ENCODE measurements at places on chromosomes 12 and 14. TPM values are rescaled to one million over a fixed set of nuclear protein-coding genes. Genes with fewer than 3 reads are reported as not detected.

GRCh38 chr14:92315050-92315805 lies 7.7 kb upstream of the SLC24A4 start:
- H3K36me3 ChIP-seq, result no peaks in the 10 kb centered on the region
- no peak overlapping the region for H3K27ac ChIP-seq
- peaks cover 43% of the 10 kb centered on the region for H3K27me3 ChIP-seq
- H3K4me3 ChIP-seq, result no peak overlapping the region
- DNase-seq, result no peak

DNA sequence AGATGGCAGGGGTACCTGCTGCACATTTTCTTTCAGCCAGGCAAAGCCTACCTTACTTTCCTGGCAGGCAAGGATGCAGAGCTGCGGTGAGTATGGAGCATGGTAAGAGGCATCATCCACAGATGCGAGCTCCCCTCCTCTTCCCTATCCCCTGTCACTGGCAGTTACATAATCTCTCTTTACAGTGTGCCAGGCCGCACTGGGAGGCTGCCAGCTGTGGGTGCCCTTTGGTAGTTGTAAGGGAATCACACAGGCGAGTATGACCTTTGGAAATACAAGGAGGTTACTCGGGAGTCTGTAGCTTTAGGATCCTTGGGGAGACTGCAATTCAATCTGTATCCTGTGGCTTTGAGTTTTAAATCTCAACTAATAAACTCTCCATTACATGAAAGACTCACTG lies 132.5 kb downstream of the KTN1 start:
- H3K4me3 ChIP-seq, result no peak overlapping the region
- no peaks in the 10 kb centered on the region for H3K4me1 ChIP-seq
- 0 out of 2 replicates have a peak, but pooled peaks cover 1% of the 10 kb centered on the region for H3K27me3 ChIP-seq
- no peaks in the 10 kb centered on the region for H3K36me3 ChIP-seq

DNA sequence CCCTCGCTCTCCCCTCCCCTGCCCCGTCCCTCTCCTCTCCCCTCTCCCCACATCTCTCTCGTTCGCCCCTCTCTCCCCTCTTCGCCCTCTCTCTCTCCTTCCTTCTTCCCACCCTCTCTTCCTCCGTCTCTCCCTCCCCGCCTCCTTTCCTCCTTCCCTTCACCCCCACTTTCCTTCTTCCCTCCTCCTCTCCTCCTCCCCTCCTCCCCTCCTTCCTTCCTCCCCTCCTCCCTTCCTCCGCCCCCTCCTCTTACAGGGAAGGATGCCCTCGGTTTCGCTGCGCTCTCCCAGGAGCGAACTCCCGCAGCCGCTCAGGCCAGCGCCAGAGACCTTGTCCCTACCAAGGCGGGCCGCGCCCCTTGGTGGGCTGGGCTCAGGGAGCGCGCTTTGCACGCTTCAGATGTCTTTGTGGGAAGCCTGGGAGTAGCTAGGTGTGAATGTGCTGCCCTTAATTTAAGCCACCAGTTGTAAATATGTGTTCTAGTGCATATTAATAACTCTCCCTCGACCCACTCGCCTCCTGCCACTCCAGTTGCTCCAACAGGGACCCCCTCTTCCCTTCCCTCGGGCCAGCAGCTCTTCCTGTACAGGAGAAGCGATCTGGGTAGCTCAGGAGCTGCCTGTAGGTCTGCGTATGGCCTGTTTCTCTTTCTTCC lies 13.3 kb upstream of the MAP3K9 start:
- peak overlapping the region; percentile 58 for H3K4me3 ChIP-seq
- no peaks in the 10 kb centered on the region for H3K36me3 ChIP-seq
- no peak for DNase-seq
- no peak overlapping the region for H3K27ac ChIP-seq

DNA sequence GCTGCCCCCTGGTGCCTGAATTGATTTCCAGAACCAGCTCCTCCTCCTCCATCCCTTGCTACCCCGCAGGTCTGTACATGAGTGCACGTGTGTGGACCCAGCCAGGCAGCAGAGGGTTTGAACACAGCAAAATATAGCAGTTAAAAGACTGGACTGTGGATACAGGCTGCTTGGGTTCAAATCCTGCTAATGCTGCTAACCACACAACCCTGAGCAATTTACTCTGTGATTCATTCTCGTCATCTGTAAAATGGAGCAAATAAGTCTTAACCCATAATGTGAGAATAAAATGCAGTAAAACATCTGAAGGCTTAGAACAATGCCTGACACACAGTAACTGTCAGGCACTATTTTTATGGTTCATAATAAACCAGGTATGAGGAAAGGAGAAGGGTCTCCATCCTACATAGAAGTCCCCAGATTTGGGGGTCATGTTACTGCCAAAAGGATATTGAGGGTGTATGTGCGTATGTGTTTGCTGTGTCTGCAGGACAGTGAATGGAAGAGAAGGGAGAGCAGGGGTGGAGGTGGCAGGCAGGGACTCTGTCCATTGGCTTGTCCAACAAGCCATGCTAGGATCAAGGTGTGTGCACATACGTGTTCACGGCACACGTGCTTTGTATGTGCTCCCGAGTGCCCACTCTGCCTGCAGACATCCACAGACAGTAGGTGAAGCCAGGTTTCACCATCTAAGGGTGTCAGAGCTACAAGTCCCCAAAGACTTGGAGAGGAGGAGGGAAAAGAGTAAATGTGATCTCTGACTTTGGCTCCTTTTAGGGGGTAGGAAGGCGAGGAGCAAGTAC lies 1.5 kb upstream of the STAT6 start:
- DNase-seq, result no peak
- H3K4me3 ChIP-seq, result no peak overlapping the region
- H3K27me3 ChIP-seq, result no peaks in the 10 kb centered on the region
- H3K27ac ChIP-seq, result no peak overlapping the region

DNA sequence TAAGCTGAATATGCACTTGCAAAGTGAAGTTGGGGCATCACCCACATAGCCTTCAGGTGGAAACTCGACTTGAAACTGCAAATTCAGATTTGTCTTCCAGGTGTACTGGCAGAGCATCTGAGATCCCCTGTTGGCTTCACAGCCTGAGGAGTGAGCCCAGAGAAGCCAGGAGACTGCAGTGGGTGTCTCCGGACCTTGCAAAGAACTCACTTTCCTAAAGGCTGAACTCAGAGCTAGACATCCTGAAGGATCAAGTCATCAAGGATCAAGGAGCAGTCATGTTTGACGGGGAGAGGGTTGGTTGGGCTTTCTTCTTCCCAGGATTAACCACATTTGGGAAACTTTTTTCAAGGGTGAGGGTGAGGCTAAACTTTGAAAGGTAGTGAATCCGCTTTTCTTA lies 9.1 kb upstream of the HOXC13 start:
- no peak for DNase-seq
- H3K27ac ChIP-seq, result no peak overlapping the region
- no peaks in the 10 kb centered on the region for H3K4me1 ChIP-seq

DNA sequence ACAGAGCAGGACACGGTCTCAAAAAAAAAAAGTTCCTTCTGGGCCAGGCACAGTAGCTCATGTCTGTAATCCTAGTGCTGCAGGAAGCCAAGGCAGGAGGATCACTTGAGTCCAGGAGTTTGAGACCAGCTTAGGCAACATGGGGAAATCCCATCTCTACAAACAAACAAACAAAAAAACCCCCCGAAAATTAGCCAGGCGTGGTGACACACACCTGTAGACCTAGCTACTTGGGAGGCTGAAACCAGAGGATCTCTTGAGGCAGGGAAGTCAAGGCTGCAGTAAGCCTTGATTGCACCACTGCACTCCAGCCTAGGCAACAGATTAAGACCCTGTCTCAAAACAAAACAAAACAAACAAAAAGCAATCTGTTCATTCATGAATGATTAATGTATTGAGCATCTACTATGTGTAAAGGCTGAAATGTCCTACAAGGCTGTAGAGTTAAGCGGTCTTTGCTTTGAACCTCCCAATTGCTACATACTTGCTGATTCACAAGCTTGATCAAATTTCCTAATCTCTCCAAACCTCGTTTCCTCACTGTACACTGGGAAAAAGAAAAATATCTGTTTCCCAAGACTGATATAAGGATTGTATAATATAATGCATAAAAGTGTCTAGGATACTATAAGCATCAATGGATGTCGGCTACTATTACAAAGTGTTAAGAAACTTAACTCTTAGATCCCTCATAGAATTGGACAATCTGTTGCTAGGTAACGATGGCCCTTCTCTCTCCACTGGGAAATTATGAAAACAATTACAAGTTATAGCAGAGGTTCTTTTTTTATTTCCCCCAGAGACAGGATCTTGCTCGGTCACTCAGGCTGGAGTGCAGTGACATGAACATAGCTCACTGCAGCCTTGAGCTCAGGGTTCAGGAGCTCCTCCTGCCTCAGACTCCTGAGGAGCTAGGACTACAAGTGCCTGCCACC lies 7.9 kb upstream of the RILPL2 start:
- no peaks in the 10 kb centered on the region for H3K27me3 ChIP-seq
- peaks cover 53% of the 10 kb centered on the region for H3K4me1 ChIP-seq
- no peak overlapping the region for H3K27ac ChIP-seq
- H3K36me3 ChIP-seq, result no peaks in the 10 kb centered on the region

- H3K4me3 ChIP-seq, result no peak overlapping the region
- H3K27me3 ChIP-seq, result no peaks in the 10 kb centered on the region
- no peak overlapping the region for H3K27ac ChIP-seq
Observed at GRCh38 chr14:68688872-68689371, 103.9 kb downstream of the ZFP36L1 start.

GRCh38 chr12:570435-570920 lies 92.8 kb downstream of the NINJ2 start:
- no peaks in the 10 kb centered on the region for H3K36me3 ChIP-seq
- peak; percentile 77 for DNase-seq

DNA sequence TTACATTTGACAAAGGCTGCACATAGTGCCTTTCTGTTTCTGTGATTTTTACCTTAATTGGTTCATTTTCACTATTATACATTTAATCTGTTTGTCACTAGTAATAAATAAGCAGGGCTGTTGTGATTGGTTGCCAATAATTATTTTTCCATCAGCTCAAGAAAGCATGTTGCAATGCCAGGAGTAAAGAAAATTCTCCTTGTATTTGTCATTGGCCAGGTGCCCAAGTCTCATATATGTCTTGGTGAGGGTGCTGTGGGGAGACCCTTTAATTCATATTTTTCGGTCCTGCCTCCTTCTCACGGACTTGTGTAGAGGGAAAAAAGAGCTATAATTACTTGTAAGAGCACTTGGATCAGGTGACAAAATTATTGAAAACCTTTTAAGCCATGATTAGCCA lies 108.0 kb downstream of the KITLG start:
- H3K4me3 ChIP-seq, result no peak overlapping the region
- no peak overlapping the region for H3K27ac ChIP-seq
- DNase-seq, result no peak
- H3K27me3 ChIP-seq, result no peaks in the 10 kb centered on the region
- H3K36me3 ChIP-seq, result no peaks in the 10 kb centered on the region

DNA sequence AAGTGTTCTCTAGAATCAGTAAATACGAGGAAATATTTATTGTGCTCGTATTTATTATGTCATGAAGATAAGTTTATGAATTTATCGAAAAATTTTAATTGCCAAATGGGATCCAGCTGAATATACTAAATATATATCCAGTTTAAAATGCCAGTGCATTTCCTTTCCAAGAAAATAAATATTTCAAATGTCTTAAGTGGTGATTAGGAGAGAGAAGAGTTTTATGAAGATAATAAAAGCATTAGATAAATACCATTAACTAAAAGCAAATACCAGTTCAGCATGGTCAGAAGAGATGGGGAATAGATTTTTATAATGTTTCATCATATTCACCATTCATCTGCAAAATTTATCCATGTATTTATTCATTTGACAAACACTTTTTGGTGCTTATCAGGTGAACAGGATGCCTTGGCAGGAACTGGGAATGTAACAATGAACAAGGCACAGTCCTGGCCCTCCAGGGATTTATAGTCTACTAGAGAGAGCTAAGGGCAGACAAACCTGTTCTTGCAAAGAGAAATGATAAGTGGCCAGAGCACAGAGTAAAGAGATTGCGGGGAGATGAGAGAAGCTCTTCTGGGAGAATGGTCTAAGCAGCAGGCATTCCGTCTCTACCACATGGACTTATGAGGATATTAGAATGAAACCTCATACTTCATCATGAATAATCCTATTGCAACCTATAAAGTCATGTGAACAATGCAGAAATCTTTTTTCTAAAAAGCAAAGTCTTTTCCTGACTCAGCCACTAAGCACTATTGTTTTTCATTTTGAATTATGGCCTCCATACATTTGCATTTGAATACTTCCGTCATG lies 143.7 kb upstream of the ABCD2 start:
- DNase-seq, result no peak
- no peaks in the 10 kb centered on the region for H3K36me3 ChIP-seq
- no peak overlapping the region for H3K27ac ChIP-seq
- no peak overlapping the region for H3K4me3 ChIP-seq

GRCh38 chr12:128671528-128672042 lies 152.2 kb downstream of the SLC15A4 start:
- no peak overlapping the region for H3K27ac ChIP-seq
- H3K36me3 ChIP-seq, result no peaks in the 10 kb centered on the region
- H3K4me1 ChIP-seq, result no peaks in the 10 kb centered on the region
- no peaks in the 10 kb centered on the region for H3K27me3 ChIP-seq
- no peak overlapping the region for H3K4me3 ChIP-seq

- H3K36me3 ChIP-seq, result no peaks in the 10 kb centered on the region
- no peak for DNase-seq
Observed at GRCh38 chr12:94143951-94144350, 4.4 kb upstream of the PLXNC1 start.

GRCh38 chr12:27221625-27222387 lies 22.3 kb upstream of the STK38L start:
- peaks cover 11% of the 10 kb centered on the region for H3K4me1 ChIP-seq
- no peak for DNase-seq
- no peak overlapping the region for H3K27ac ChIP-seq
- H3K36me3 ChIP-seq, result no peaks in the 10 kb centered on the region
- no peak overlapping the region for H3K4me3 ChIP-seq

GRCh38 chr14:97843066-97843465 lies 1045.9 kb downstream of the VRK1 start:
- no peaks in the 10 kb centered on the region for H3K4me1 ChIP-seq
- no peaks in the 10 kb centered on the region for H3K36me3 ChIP-seq
- no peak overlapping the region for H3K27ac ChIP-seq

- no peak overlapping the region for H3K4me3 ChIP-seq
- no peak overlapping the region for H3K27ac ChIP-seq
- H3K36me3 ChIP-seq, result no peaks in the 10 kb centered on the region
- no peaks in the 10 kb centered on the region for H3K27me3 ChIP-seq
- no peaks in the 10 kb centered on the region for H3K4me1 ChIP-seq
Observed at GRCh38 chr12:105798256-105798845, 340.4 kb downstream of the NUAK1 start.

The FAM222A gene
- 7.2 TPM for total RNA-seq

The LRRK2 gene
- not detected for total RNA-seq

The NRL gene
- 4.7 TPM for total RNA-seq

The LIN7A gene
- 31.9 TPM for total RNA-seq

Measured in HepG2 (cell line).